ENCODE measurements at places on chromosomes 11 and 22.

DNA sequence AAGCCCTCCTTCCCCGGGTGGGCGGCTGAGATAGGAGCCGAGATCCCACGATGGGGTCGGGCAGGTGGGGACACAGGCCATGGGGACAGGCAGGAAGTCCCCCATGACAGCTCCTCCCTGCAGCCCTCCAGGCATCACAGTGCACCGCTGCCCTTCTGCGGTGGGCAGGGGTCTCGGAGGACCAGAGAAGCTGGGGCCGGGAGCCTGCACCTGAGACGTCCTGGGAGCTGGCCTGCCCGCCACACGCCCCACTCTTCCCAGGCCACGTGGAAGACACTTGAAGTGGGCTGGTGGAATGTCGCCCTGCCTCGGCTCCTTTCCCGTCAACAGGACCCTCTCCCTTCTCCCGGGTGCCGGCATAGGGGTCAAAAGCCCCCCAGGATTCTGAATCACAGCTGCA, 55.4 kb downstream of the ELFN2 start:
- no peak for DNase-seq

GRCh38 chr11:127443297-127443696, 442.7 kb upstream of the KIRREL3 start:
- DNase-seq = no peak

DNA sequence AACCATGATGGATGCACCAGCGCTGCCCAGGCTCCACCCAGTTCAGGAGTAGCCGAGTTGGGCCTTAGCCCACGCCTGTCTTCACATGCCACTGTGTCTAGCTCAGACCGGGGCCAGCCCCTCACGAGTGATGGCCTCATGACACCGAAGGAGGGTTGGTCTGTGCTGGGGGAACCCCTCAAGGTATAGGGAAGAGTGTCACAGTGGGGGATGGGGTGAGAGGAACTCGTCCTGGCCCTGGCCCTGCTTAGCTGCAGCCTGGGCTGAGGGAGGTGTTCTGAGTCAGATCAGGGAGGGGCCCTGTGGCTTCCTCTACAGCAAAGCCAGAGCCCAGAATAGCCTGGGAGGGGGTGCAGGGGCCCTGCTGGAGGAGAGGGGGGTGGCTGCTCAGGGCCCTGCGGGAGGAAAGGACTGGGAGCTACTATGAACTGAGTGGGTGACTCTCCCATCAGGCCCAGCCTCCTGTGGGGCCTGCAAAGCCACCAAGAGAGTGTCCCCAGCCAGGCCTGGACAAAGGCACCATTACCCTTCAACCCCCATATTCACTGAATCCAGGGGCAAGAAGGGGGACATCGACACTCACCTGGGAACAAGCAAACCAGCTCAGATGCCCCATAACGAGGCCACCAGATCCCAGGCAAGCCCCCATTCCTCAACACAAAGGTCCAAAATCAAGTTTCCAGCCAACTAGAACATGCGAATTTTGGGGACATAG, 41.2 kb downstream of the IGLL5 start:
- no peak for DNase-seq

DNA sequence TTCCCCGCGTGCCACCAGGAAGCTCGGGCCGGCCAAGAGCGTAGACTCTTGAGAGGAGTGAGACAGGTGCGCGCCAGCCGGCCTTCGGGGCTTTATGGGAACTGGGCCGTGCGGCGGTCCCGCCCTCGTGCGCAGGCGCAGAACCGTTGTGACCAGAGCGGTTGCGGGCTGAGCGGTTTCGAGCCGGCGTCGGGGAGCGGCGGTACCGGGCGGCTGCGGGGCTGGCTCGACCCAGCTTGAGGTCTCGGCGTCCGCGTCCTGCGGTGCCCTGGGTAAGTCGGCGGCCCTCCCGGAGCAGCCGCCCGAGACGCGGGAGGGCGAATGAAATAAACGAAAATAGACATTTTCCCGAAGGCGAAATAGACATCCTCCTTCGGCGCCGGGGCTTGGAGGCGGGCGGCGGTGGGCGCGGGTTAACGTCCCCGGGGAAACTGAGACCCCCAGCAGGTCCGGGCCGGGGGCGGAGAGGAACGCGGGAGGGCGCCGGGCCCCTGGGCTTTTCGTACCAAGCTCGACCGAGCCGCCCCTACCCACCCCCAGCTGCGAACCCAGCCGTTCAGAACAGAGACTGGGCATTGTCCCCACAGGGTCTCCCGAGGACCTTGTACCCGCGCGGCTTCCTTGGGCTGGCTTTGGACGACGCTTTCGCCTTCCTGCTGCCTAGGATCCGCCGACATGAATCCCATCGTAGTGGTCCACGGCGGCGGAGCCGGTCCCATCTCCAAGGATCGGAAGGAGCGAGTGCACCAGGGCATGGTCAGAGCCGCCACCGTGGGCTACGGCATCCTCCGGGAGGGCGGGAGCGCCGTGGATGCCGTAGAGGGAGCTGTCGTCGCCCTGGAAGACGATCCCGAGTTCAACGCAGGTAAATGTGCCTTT, at the start of gene ASRGL1:
ASRGL1 (plus strand) TSS at position 146 of the 879 bp plus-strand sequence; CDS start at position 676, 530 bp downstream.
- peak; percentile 80 for DNase-seq

- no peak for DNase-seq
Measured at GRCh38 chr11:5210376-5210885, 9.9 kb upstream of the OR51V1 start.

- DNase-seq = no peak
Measured at GRCh38 chr11:65778431-65778900, 2.3 kb downstream of the AP5B1 start.

All from right forelimb (tissue), 1 donor.